ENCODE measurements at places on chromosomes 3 and 15. TPM values are rescaled to one million over a fixed set of nuclear protein-coding genes. Genes with fewer than 3 reads are reported as not detected.

TBL1XR1 gene
- total RNA-seq: 19.1 TPM

ZNF80 gene
- not detected for total RNA-seq

ETV5 gene
- total RNA-seq: 30.2 TPM

ALAS1 gene
- total RNA-seq: 51.6 TPM

SLC9A9 gene
- 0.29 TPM for total RNA-seq

ECE2 gene
- total RNA-seq: not detected

GHSR gene
- not detected for total RNA-seq

BMF gene
- 1.1 TPM for total RNA-seq

ITGA11 gene
- 7.8 TPM for total RNA-seq

PLSCR4 gene
- total RNA-seq: 6.5 TPM

BSN gene
- 0.16 TPM for total RNA-seq

CD200 gene
- total RNA-seq: not detected

SMAD6 gene
- 23.1 TPM for total RNA-seq

LYZL4 gene
- total RNA-seq: not detected

NIT2 gene
- 91.5 TPM for total RNA-seq

VWA5B2 gene
- total RNA-seq: 0.40 TPM

RAB11A gene
- 284 TPM for total RNA-seq

ZNF774 gene
- 0.62 TPM for total RNA-seq

CPB1 gene
- total RNA-seq: not detected

EIF2A gene
- 62.1 TPM for total RNA-seq

NTRK3 gene
- total RNA-seq: 21.9 TPM

SLITRK3 gene
- not detected for total RNA-seq

CASR gene
- not detected for total RNA-seq

SSUH2 gene
- total RNA-seq: 1.2 TPM

OSTN gene
- total RNA-seq: not detected

PLA2G4F gene
- not detected for total RNA-seq

MUSTN1 gene
- total RNA-seq: not detected

ZBED2 gene
- total RNA-seq: 0.33 TPM

STAC gene
- total RNA-seq: 2.5 TPM

NUP210 gene
- total RNA-seq: 41.9 TPM

RBP2 gene
- total RNA-seq: not detected

NOX5 gene
- total RNA-seq: 0.24 TPM

LIPH gene
- total RNA-seq: 6.2 TPM

MOBP gene
- 0.06 TPM for total RNA-seq

PARP15 gene
- total RNA-seq: not detected

Data from A549 treated with CORT108297 at 1 μM for 4 hours (cell line).